NCI-H446 treated with DMSO at 0.1 percent for 48 hours (cell line): ENCODE measurements at places on chromosomes 4 and X.

DNA sequence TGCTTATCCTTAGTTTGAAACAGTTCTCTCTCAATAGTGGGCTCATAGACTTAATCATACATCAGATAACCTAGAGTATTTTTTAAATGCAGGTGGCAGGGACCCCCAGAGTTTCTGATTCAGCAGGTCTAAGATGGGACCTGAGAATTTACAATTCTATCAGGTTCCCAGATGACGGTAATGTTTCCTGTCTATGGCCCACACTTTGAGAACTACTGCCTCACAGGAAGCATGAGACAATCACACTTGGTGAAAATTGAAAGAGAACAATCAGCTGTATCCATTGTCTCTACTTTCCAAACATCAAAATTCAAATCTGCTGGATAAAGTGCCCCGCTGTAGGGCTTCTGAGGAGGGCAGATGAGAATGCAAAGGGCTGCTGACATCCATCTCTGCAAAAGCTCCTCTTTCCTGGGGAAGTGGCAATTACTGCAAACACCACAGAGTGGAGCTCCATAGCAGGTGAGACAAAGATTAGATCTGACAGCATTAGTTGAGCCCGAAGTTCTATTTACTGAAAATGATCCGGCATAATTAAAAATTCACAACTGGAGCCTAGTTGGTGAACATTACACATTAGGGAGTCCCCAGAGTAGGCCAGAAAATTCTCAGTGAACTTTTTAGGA lies 187.8 kb upstream of the MBNL3 start:
- no peak for DNase-seq

DNA sequence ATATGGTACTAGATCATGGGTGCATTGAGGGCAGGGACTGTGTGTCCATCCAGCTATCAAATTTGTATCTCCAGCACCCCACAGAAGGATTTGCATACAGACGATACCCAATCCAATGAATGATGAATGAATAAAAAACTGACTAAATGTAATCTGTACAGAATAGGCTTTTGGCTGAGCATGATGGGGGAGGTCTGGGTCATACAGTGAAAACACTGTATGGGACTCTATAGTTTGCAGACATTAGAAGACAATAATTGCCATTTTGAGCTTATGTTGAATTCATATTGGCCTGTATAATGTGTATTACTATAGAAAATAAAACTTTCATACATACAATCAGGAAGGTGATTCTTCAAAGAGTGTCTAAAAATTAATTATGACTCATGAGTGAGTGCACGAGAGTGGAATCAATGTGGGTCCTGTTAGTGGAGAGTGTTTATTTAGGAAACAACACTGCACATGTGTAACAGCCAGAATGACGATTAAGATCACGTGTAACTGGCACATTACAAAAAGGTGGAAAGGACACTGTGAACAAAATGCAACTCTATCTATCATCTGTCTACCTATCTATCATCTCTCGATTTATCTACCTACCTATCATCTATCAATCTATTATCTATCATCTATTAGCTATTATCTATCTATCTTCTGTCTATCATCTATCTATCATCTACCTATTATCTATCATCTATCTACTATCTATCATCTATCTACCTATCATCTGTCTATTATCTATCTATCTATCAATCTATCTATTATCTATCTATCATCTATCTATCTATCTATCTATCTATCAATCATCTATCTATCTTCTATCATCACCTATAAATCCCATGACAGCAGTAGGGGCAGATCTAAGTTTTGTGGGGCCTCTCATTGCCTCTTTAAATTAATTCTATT lies 201.3 kb downstream of the PTTG2 start:
- DNase-seq = no peak

GRCh38 chr4:185729391-185729804 lies 82.6 kb downstream of the SORBS2 start:
- DNase-seq = no peak

- no peak for DNase-seq
Measured at GRCh38 chrX:149493567-149494562, 11.2 kb downstream of the IDS start.

DNA sequence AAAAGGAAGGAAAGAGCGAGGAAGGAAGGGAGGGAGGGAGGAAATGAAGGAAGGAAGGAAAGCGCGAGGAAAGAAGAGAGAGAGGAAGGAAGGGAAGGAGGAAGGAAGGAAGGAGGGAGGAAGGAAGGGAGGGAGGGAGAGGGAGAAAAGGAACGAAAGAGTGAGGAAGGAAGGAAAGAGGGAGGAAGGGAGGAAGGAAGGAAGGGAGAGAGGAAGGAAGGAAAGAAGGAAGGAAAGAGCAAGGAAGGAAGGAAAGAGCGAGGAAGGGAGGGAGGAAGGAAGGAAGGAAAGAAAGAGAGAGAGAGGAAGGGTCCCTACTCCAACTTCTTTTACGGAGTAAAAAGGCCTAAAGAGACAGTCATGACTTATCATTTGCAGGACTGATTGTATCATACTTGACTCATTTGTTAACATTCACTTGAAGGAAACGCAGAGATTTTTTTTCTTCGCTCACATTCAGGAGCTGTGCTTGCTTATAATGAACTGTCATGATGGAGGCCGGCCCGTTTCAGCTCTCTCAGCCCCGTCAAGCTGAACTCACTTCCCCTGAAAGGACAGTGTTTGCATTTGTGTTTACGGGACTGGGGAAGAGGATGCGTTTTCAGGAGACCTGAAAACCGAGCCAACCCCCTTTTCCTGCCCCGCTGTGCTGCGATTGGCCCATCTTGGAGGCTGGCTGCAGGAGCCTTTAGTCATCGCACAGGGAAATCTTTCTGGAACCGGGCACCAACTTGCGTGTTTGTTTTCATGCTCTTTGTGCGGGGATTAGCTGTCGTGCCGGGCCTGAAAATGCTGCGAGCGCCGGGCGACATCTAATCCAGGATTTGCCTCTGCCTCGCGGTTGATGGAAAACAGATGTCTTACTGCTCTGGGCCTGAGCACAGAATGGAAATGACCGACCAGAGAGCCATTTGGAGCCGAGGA lies 17.8 kb downstream of the TRIM2 start:
- DNase-seq = peak; percentile 42

GRCh38 chr4:4639370-4639769 lies 97.5 kb upstream of the STX18 start:
- DNase-seq = no peak

- DNase-seq = no peak
Measured at GRCh38 chr4:80111276-80111675, 38.2 kb upstream of the ANTXR2 start.

DNA sequence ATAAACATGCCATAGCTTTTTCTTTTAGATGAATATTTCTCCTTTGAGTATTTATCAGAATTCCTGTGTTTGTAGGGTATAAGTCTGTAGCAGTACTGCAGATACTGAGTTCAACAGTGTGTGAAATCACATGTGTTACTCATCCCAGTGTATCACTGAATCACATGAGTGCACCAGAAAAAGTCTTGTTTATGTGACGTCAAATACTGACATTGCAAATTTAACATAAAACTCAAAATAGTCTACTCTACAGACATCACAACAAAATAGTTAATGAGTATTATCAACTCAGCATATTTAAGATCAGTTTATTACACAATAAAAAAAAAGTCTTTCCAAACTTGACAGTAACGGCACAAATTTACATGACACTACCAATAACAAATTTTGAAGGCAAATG lies 221.3 kb downstream of the DCTD start:
- no peak for DNase-seq

GRCh38 chr4:87805971-87806370 lies 6.6 kb downstream of the IBSP start:
- no peak for DNase-seq

GRCh38 chrX:84709987-84710386 lies 207.7 kb upstream of the HDX start:
- no peak for DNase-seq

GRCh38 chr4:83850435-83850834 lies 314.5 kb downstream of the GPAT3 start:
- no peak for DNase-seq

GRCh38 chr4:1566838-1567518 lies 117.1 kb downstream of the FAM53A start:
- no peak for DNase-seq

DNA sequence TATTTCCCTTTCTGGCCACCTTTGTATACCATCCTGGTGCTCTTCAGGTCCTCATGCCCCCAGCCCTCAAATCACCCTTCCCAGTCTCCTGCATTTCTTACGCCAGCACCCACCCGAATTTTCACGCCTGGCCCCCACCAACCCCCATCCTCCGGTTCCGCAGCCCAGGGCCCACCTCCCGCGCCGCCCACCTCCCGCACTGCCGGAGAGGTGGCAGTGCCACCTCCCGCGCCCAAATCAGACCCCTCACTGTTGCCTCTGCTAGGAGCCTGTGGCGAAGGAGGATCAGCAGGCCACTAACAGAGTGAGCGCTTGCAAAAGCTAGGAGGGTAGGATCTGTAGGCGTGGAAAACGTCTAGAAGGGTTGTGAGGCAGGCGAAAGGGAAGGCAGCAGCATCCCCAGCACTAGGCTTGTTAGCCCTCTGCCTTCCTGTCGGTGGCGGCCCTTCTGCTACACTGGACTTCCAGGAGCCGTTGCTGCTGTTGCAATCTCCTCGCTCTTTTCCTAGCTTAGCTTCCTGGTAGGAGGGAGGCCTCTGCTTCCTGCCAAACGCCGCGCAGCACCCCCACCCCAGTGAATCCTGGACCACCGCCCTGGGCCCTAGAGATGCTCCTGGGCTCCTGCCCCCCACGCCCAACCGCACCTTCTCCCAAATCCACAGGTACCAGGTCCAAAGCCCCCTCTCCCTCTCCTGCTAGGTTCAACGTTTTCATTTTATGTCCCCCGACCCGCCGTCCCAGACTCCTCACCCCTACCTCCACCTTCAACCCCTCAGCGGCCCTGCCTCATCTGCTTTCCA lies 51.0 kb downstream of the SPIN2B start:
- no peak for DNase-seq

DNA sequence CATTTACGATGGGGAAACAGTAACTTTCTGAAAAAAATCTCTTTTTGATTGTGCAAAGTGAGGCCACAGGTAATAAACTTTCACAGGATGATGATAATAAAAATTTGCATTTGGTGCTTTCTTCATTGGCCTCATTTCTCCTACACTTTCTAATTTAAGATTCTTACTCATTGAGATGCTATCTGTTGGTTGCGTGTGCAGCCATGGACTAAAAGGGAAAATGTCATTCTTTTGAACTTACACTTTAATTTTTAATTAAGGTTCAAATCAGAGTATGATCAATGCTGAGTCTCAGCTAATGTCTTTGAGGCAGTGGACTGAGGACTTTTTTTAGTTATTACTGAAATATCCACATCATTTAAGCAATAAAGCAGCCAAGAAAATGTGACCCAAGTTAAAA lies 87.6 kb downstream of the SEL1L3 start:
- DNase-seq = no peak
